Psoas muscle (tissue), 8 donors: ENCODE measurements at places on chromosomes 13 and 19. TPM values are rescaled to one million over a fixed set of nuclear protein-coding genes. Genes with fewer than 3 reads are reported as not detected.
A peak's percentile ranks its signal among the peaks of the same experiment; 100 is the strongest.

DNA sequence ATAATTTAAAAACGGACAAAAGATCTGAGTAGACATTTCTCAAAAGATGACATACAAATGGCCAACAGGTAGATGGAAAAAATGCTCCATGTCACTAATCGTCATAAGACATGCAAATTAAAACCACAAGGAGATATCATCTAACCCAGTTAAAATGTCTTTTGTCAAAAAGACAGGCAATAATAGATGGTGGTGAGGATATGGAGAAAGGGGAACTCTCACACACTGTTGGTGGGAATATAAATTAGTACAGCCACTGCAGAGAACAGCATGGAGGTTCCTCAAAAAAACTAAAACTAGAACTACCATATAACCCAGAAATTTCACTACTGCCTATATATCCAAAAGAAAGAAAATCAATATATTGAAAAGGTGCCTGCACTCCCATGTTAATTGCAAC lies 37.9 kb downstream of the OR10H4 start:
- peaks cover 5% of the 10 kb centered on the region for H3K27me3 ChIP-seq
- H3K4me3 ChIP-seq, result no peak overlapping the region
- H3K27ac ChIP-seq, result no peak overlapping the region
- no peaks in the 10 kb centered on the region for H3K4me1 ChIP-seq
- no peak for DNase-seq
- H3K36me3 ChIP-seq, result no peaks in the 10 kb centered on the region

- H3K36me3 ChIP-seq, result no peaks in the 10 kb centered on the region
- no peak overlapping the region for H3K27ac ChIP-seq
- no peak for DNase-seq
Observed at GRCh38 chr19:28170066-28170465, 1042.9 kb downstream of the UQCRFS1 start.

DNA sequence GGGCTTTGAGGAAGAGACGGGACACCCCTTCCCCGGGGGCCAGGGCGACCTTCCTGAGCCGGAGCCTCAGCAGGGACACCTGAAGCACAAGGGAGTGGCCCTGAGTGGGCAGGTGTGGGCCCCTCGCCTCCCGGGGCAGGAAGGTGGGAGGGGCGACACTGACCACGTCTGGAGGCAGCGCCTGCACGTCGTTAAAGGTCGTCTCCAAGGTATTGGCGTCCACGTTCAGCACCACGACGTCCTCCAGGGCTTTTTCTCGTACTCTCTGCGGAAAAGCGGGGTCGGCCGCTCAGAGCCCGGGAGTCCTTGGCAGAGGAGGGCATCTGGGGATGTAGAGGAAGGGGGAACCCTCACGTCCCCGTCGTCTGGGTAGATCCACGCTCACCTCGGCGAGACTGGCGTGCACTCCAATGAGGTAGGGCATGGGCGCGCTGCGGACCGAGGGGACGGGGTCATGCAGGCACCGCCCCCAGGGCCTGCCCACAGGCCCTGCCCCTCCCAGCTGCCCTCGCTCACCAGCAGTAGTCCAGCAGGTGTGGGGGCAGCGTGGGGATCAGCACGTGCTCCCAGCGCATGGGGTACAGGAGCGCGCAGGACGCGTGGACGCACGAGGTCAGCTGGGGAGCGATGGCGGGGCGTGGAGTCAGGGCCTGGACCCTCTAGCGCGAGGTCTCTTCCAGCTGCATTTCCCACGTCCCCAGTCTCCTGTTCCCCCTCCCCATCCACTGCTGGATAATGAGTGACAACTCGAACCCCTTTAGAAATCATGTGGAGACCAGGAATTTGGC lies 6.1 kb downstream of the DENND1C start:
- no peak overlapping the region for H3K27ac ChIP-seq
- DNase-seq, result peak; percentile 24
- no peaks in the 10 kb centered on the region for H3K4me1 ChIP-seq
- H3K4me3 ChIP-seq, result peak overlapping the region; percentile 33
- H3K36me3 ChIP-seq, result no peaks in the 10 kb centered on the region
- peaks cover 48% of the 10 kb centered on the region for H3K27me3 ChIP-seq

GRCh38 chr19:58091251-58091995 lies 6.6 kb downstream of the ZSCAN18 start:
- H3K36me3 ChIP-seq, result peaks cover 11% of the 10 kb centered on the region
- DNase-seq, result peak; percentile 36
- no peaks in the 10 kb centered on the region for H3K27me3 ChIP-seq
- no peak overlapping the region for H3K27ac ChIP-seq

GRCh38 chr13:21399741-21400140 lies 59.4 kb downstream of the ZDHHC20 start:
- H3K4me1 ChIP-seq, result no peaks in the 10 kb centered on the region
- no peaks in the 10 kb centered on the region for H3K36me3 ChIP-seq
- no peaks in the 10 kb centered on the region for H3K27me3 ChIP-seq
- H3K27ac ChIP-seq, result no peak overlapping the region
- no peak for DNase-seq
- H3K4me3 ChIP-seq, result no peak overlapping the region

DNA sequence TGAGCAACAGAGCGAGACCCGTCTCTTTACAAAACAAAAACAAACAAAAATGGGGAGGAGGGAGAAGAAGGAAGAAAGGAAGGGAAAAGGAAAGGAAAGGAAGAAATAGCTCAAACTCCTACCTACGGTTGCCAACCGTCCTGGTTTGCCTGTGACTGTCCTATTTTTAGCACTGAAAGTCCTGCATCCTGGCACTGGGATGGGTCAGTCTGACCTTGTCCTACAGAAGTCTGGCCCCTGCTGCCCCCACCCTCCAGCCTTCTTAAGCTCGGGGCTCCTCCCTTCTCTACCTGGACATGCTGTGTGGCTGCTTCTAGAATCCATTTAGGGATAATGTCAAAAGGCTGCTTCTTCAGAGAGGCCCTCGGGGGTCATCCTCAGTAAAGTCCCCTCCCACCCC lies 1.2 kb upstream of the STXBP2 start:
- no peaks in the 10 kb centered on the region for H3K27me3 ChIP-seq
- DNase-seq, result no peak
- peaks cover 4% of the 10 kb centered on the region for H3K4me1 ChIP-seq
- H3K4me3 ChIP-seq, result no peak overlapping the region
- H3K36me3 ChIP-seq, result no peaks in the 10 kb centered on the region

DNA sequence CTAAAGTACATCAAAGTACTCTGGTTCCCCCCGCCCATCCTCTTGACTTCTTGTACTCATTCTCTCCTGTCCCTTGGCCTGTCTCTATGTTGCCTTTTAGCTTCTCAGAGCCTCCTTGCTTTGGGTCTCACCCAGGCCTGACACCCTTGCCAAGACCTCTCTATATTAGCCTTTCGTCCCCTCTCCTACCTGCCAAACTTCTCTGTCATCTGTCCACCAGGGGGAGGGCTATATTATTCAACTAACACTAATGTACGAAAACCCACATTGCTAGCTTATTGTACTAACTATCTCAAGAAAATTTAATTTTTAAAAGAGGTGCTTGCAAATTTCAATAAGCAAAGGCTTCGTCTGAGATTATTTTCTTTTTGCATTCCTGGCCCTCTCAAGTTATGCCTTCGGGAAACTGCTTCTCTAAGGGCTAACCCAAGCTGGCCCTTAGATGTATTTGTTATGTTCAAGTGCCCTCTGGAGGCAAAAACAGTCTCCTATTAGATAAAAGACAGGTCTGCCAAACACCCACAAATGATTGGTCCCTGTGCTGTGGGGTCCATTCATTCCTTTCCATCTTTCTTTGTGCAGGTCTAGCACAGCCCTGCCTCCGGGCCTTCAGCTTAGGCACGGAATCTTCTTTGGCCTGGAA lies 6.3 kb upstream of the MRPS31 start:
- no peaks in the 10 kb centered on the region for H3K27me3 ChIP-seq
- H3K4me3 ChIP-seq, result peak overlapping the region; percentile 57
- no peak for DNase-seq
- H3K4me1 ChIP-seq, result no peaks in the 10 kb centered on the region

- H3K27ac ChIP-seq, result no peak overlapping the region
- peaks cover 16% of the 10 kb centered on the region for H3K4me1 ChIP-seq
- H3K36me3 ChIP-seq, result no peaks in the 10 kb centered on the region
- no peak for DNase-seq
- no peak overlapping the region for H3K4me3 ChIP-seq
Observed at GRCh38 chr19:49594993-49595818, 4.2 kb downstream of the PRR12 start.

DNA sequence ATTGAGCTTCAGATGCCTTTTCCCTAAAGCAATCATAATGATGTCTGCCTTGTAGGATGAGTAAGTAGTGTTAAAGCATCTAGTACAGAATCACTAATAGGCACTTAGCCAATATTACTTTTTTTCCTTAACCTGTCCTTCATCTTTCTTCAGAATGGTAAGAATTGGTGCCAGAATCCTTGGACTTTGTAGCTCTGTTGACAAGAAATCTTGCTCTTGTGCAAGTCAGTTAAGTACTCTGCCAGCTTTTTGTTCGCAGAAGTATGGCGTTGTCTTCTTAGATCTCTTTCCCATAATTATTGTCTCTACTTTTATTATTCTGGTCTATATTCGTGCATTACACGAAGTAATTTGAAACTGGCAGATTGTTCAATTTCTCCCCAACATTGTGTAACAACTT lies 554.5 kb downstream of the PCDH9 start:
- DNase-seq, result no peak
- H3K4me1 ChIP-seq, result no peaks in the 10 kb centered on the region
- H3K27me3 ChIP-seq, result no peaks in the 10 kb centered on the region
- no peaks in the 10 kb centered on the region for H3K36me3 ChIP-seq
- H3K4me3 ChIP-seq, result no peak overlapping the region

- no peaks in the 10 kb centered on the region for H3K27me3 ChIP-seq
- peaks cover 2% of the 10 kb centered on the region for H3K36me3 ChIP-seq
- no peaks in the 10 kb centered on the region for H3K4me1 ChIP-seq
- H3K27ac ChIP-seq, result no peak overlapping the region
Observed at GRCh38 chr13:25330541-25330940, 29.1 kb downstream of the NUP58 start.

DNA sequence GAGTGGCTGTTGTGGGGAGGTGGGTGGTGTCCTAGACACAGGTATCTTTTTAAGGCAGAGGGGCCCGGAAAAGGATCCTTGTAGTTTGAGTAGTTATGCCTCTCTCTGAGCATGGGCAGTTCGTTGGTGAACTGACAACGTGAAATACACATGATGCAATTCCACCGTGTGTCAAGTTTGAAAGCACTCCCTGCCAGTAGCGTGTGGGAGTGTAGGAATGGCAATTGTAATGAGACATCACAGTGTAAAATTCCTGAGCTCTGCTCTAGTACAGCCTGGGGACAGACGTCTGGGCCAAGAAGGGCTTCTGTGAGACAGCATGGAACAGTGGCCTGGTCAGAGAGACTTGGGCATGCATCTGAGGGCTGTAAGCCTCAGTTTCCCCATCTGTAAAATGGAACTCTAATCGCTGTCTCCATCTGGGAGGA lies 10.4 kb upstream of the ASF1B start:
- no peak for DNase-seq
- H3K27ac ChIP-seq, result no peak overlapping the region
- H3K4me1 ChIP-seq, result peaks cover 9% of the 10 kb centered on the region
- no peaks in the 10 kb centered on the region for H3K27me3 ChIP-seq
- no peaks in the 10 kb centered on the region for H3K36me3 ChIP-seq

Gene WTIP
- total RNA-seq, result 2.9 TPM

DNA sequence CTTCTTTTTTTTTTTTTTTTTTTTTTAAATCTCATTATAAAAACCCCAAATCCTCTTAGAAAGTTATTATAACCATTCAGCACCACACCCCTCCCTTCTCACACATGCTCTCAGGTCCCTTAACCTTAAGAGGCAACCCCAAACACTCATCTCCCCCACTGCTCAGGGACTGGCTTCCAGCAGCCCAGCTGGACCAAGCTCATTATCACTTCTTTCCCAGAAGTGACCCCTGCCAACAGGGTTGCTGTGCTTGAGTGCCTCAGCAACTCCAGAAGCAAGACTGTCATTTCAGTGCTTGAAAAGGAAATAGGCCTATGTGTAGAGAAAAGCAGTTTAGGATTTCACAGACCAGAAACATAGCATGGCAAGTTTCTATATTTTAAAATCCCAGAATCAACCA lies 84.3 kb downstream of the SLAIN1 start:
- H3K36me3 ChIP-seq, result no peaks in the 10 kb centered on the region
- no peak for DNase-seq
- no peaks in the 10 kb centered on the region for H3K4me1 ChIP-seq
- no peaks in the 10 kb centered on the region for H3K27me3 ChIP-seq
- no peak overlapping the region for H3K27ac ChIP-seq

DNA sequence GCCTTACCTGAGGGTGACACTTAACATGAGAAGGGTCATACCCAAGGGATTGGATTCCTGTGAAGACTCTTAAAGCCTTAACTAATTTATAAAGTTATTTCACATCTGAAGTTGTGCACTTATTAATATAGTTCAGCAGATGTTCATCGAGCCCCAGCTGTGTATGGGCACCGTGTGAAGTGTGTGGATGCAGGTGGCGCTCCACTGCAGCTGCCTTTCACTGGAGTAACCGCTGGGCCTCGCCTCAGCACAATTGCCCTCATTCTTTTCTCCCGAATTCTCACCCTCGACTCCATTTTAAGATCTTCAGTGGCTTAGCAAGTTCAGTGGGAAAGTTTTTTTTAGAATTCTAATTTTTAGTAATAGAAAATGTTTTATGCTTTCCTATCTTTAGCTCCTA lies 66.2 kb downstream of the DPY19L3 start:
- DNase-seq, result no peak
- H3K4me1 ChIP-seq, result no peaks in the 10 kb centered on the region
- H3K4me3 ChIP-seq, result no peak overlapping the region
- no peak overlapping the region for H3K27ac ChIP-seq

Gene AXL
- 13.4 TPM for total RNA-seq

GRCh38 chr19:3899531-3900294 lies 19.2 kb downstream of the ATCAY start:
- no peak for DNase-seq
- H3K27me3 ChIP-seq, result peaks cover 25% of the 10 kb centered on the region
- no peak overlapping the region for H3K27ac ChIP-seq
- peaks cover 2% of the 10 kb centered on the region for H3K4me1 ChIP-seq
- no peaks in the 10 kb centered on the region for H3K36me3 ChIP-seq
- no peak overlapping the region for H3K4me3 ChIP-seq

- H3K4me1 ChIP-seq, result no peaks in the 10 kb centered on the region
- no peaks in the 10 kb centered on the region for H3K36me3 ChIP-seq
- no peak overlapping the region for H3K27ac ChIP-seq
- H3K27me3 ChIP-seq, result peaks cover 2% of the 10 kb centered on the region
- DNase-seq, result no peak
- no peak overlapping the region for H3K4me3 ChIP-seq
Observed at GRCh38 chr19:41019346-41019745, 28.3 kb downstream of the CYP2B6 start.

DNA sequence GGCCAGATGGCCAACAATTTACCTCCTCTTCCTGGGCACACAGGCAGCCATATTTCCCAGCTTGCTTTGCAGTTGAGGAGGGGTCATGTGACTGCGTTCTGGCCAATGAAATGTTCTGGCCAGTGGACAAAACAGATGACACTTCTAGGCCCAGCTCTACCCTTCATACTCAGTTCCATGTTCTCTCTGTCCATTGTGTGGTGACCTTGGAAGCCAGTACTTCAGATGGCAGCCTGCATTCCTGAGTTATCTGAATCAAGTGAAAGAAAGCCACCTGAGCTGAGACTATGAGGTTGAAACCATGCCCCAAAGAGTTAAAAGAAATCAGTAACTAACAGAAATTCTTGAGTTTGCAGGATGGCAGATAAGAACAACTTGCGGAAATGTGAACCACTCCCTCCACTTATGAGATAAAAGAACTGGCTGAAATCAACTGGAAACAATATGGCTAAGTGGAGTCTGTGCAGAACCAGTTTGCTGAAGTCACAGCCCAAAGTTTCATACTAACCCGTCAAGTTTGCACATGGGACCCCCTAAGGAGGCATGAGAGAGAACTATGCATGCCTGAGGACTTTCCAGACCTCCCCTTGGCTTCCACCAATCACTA lies 8.1 kb downstream of the FAM187B start:
- DNase-seq, result no peak
- no peaks in the 10 kb centered on the region for H3K4me1 ChIP-seq
